ENCODE measurements at places on chromosomes 12 and 14.

GRCh38 chr12:88998421-88998820, 353.9 kb downstream of the DUSP6 start:
- DNase-seq: no peak

- DNase-seq: no peak
Observed at GRCh38 chr12:267581-268482, 5.2 kb upstream of the SLC6A13 start.

DNA sequence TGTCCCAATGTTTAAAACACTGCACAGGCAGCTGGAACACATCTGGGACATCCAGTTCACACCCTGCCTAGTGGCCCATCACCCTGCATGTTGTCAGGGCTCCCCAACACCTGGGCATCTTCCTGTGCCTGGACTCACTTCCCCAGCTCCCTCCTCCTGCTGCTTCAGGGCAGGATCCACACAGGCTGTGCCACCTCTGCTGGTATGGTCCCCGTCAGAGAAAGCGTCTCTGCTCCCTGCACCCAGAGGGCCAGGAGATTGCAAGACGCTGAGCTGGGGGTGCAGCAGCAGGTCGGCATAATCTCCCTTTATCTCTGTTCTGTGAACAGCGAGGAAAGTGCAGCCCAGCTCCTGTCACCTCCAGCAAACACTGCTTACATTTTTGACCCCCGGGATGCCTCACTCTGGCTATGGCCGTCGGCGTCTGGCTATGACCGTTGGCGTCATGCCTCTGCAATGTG, 124.3 kb downstream of the ADGRD1 start:
- no peak for DNase-seq

GRCh38 chr12:124445121-124445718, 122.2 kb downstream of the NCOR2 start:
- DNase-seq: no peak

DNA sequence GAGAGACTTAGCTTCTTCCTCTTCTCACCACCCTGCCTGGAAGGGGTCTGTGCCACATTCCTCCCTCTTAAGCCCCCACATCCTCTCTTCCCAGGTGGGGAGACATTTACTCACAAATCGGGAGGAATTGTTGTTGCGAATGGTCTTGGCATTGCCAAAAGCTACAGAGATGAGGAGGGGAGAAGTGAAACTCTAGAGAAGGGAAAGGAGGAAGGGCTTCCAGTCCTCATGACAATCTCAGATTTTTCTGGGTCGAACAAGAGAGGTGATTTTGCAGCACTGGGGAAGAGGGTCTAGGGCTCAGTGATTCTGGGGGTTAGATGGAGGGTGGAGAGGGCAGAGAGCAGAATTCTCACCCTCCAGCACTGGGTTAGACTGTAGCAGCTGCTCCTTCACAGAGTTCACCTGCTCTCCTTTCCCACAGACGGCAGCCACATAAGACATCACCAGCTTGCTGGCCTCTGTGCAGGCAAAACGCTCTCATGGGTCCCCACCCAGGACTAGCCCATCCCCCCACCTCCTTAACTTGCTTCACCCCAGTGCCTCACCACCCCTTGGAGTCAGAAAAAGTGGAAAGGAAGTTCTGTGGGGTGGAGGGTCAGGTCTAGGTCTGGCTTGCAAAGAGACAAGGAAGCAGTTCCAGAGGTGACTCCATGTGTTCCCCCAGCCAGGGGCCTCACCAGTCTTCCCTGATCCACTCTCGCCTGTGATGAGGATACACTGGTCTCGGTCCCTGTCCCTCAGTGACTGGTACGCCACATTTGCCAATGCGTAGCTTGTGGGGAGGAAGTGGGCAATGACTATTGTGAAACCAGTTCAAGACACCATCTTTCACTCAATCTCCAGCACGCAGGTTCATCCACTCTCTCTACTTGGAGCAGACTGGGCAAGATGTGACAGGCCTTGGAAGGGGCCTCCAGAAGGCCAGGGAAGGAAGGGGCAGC, 2.7 kb downstream of the MYO1A start:
- peak; percentile 50 for DNase-seq

DNA sequence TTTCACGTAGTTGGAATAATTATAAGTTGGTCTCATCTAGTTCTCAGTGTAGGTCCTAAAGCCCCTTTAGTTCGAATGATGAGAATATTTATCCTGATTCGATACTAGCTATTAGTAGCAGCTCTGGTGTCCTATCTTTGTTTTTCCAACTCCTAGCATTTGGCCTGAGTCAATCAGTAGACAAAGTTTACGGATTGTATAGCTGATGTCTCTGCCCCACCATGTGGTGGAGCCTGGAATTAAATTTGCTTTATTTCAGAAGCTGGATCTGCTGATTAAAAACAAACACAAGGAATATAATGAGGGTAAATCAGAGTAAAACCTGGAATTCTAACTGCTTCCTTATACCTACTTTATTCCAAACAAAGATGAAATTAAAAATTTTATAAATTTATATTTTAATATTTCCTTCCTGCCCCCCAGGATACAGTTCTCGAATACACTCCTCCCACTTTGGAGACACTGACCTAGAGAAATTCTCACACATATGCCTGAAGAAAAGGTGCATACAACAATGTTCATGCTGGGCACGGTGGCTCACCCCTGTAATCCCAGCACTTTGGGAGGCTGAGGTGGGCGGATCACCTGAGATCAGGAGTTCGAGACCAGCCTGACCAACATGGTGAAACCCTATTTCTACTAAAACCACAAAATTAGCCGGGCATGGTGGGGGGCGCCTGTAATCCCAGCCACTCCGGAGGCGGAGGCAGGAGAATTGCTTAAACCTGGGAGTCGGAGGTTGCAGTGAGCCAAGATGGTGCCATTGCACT, 7.6 kb upstream of the BRMS1L start:
- DNase-seq: no peak

DNA sequence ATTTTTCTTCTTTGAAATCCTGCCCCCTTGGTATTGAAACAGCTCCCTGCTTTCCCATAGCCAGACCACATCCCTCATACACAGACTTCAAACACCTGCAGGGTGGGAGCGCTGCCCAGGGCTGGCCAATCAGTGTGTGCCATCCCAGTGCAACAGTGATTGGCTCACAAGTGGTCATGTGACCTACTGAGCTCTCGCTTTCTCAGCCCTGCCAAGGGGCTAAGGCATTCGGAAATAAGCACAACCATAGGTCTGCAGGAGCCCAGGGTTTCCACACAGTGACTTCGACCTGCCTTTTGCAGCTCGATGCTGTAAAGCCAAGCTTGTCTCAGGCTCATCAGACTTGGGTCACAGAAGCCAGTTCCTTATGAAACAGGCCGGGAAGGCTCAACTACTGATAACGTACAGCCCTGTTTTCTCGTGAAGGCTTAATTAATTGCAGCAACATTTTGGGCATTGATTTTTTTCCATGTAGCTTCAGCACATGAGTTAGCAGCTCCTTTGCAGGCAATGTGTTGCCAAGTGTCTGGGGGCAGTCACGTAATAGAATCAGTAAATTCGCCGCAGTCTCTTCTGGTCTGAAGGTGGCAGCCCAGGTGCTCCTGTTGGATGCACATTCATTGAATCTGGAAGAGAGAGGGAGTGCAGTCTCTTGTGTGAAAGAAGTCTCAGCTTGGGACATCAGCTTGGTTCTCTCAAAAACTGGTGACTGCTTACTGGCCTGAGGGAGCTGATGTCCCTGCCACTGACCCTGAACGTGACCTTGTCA, 1091.8 kb downstream of the AACS start:
- no peak for DNase-seq

GRCh38 chr12:21330682-21331253, 3.9 kb downstream of the SLCO1A2 start:
- no peak for DNase-seq

DNA sequence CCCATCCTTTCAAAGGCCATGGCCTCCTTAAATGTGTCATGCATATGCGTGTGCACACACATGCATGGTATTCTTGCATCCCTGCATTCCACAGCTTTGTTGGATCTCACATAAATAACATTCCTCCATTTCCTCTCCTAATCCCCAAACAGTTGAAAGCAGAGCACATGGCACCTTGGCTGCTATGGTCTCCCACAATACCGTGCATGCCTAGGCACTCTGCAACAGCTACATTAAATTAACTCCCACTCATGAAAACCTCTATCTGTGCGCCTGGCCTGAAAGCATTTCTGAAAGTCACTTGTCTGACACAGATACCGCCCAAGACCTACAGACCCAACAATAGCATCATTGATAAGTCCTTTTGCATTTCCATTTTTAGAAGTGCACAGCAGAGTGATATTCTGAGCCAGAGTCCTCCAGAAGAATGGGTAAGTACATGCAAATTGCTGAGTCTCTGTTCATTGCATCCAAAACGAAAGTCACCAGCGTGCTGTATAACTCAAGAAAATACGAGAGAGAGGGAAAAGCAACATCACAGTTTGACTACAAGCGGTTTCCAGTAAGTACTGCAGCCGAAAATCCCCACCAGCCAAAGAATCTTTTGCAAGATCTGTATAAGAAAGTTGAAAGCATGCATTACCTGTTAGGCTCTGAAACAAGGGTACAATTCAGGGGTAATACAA, 436 bp downstream of the ASB2 start:
- peak; percentile 55 for DNase-seq

DNA sequence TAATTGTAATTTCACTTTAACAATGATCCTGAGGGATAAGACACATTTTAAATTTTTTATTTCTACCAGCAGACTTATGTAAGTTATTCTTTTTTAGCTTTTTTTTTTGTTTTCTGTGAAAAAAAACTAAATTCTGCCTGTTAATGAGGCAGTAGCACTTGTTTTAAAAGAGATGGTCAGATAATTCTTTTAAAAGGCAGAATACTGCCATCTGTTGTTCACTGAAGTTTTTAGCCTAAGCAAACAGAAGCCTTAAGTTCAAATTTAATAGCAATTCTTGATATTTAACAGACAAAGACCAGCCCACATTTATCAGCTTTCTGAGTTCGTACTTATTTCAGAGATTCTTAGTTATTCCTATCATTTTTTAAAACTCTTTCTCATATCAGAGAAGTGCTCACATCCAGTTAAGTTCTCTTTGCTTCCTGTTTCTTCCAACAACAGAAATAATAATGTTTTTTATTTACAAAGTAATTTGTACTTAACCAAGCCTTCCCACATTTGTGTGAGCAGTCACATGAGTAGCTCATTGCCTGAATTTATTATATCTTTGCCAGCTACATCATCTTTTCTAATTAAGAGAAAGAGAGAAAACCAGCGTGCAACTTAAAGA, 93.4 kb upstream of the SLCO1C1 start:
- no peak for DNase-seq

DNA sequence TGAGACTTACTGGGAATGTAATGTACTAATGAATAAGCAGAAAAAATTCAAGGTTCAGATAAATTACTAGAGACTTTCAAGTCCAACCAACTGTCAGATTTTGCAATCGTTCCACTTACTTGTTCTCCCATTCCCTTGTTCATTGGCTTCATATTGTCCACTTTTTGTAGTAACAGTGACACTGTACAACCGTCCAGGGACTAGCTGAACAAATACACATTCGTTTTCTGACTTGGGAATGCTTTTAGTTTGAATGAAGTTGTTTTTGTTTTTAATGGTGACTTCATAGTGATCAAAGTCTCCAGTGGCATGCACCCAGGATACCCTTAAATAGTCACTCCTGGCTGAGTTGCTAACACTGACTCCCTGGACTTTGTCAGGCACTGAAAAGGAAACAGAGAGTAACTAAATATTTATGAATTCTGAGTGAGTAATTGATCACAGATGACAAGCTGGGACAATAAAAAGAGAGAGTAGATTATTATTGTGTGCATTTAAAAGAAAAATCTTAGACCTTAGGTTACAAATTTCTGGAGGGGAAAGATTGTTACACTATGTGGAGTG, 65.4 kb downstream of the PTPRB start:
- DNase-seq: no peak

- no peak for DNase-seq
Observed at GRCh38 chr14:36091096-36091495, 85.4 kb downstream of the PTCSC3 start.

DNA sequence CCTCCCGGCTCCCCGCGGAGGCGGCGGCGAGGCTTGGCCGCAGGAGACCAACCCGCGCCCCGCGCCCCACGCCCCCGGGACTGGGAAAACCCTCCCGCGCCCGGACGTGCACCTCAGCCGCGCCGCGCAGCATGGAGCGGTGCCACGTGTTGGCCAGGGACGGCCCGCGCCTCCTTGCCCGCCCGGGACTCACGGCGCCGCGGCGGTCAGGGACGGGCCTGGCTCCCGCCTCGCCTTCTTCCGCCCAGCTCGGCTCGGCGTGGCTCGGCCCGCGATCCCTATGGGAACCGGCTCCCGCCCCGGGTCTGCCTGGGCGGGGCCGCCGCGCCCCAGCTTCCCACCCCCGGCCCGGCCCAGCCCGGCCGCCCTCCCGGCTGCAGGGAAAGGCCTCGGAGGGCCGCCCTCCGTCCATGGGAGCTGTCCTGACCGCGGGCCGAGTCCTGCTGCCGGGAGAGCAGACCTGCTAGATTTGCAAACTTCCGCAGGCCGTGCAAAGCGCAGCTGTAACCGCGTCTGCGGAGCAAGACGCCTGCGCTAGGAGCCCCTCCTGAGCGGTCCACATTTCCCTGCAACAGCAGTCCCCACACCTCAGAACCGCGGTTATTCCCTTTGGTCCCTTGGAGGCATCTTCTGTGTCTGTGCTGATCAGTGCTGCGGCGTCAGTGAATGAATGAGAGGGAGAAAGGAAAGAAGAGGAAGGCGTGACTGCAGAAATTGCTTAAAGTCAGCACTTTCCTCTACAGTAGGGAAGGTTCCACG, at the start of gene CDKL1:
CDKL1 (minus strand) TSS at position 251 of the 759 bp plus-strand sequence. CDS start 1,013 bp downstream, outside the sequence.
- peak; percentile 59 for DNase-seq

DNA sequence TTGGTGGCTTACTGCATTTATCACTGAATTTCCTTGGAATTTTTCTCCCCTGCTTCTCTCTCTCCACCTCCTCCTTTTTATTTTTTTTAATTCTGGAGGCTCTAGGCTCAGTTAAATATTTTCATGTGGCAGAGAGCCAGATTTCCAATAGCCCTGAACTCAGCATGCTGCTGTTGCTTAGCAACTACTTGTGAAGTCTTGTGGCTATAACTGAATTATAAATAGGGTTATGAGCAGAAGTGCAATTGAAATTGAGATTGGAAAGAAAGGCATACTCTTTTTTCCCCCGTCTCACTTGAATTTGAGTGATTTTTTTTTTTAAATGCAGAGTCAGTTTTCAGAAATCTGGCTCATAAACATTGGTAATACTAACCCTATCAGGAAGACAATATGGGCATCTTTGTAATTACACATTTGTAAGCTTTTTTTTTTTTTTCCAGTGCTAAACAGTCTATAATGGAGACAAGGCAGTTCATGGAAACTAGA, 38.3 kb downstream of the ATF7IP start:
- DNase-seq: no peak

GRCh38 chr14:80628547-80628946, 313.0 kb downstream of the CEP128 start:
- no peak for DNase-seq

DNA sequence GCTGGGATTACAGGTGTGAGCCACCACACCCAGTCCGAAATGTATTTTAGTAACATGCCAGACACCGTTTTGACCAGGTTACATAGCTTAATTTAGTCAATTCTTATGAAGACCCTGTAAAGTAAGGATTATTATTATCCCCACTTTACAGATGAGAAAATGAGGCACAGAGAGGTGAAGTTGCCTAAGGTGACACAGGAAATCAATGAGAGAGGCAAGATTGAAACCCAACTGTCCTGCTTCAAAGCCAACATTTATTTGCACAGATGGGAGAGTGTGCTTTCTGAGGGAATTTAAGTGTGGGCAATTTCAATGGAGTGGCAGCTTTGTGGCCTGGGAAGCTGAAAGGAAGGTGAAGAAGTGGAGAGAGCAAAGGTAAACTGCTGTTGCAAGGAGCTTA, 19.1 kb upstream of the EPS8 start:
- DNase-seq: no peak

- DNase-seq: peak; percentile 69
Observed at GRCh38 chr12:32399370-32400113, at the start of gene FGD4. TSS of gene FGD4 (plus strand) at chr12:32399558.
